ENCODE measurements at places on chromosomes 1 and 21. TPM values are rescaled to one million over a fixed set of nuclear protein-coding genes. Genes with fewer than 3 reads are reported as not detected.
A peak's percentile ranks its signal among the peaks of the same experiment; 100 is the strongest.

Gene FAM177B
- not detected for total RNA-seq

Gene PRKCZ
- total RNA-seq, result 36.0 TPM

Gene ILDR2
- total RNA-seq, result not detected

Gene ASCL5
- total RNA-seq, result 0.38 TPM

Gene EVA1C
- 3.0 TPM for total RNA-seq

Gene RASAL2
- 47.8 TPM for total RNA-seq

DNA sequence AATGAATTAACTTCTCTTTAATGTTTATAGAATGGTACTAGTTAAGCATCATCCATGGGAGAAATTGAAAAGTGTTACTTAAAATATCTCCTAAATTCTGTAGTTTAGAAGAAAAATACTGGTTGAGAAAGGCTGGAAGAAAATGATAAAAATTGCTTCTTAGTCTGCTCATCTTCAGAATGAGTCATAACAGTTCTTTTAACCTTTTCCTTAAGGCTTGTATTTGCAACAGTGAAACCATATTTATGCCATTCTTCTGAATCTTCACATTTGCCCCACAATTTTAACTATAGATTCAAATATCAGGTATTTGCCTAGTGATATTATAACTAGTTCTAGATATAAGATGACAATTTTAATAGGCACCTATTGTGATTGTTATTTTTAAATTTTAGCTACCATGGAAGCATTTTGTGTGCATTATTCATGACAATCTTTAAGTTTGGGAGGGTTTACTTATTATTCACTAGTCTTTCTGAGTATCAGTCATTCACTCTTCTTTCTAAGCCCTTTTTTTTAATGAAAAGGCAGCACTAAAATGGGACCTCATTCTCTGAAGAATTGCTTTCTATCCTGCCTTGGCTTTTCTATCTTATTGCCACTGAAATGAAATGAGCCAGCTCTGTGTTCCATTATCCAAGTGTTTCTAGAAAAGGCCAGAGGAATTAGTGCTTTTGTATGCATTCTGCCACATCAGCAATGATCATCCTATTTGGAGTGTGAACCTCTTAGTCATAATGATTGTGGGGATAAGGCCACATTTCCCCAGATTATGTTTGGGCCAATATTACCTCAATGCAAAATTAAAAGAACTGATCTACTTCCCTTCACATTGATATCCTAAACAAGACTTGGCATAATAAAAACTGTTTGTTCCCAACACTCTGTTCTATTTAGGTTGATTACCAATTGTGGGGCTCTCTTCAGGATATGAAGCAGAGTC lies 58.4 kb downstream of the SAMSN1 start:
- no peak overlapping the region for H3K27ac ChIP-seq
- no peaks in the 10 kb centered on the region for H3K27me3 ChIP-seq
- DNase-seq, result no peak

- peaks cover 25% of the 10 kb centered on the region for H3K4me1 ChIP-seq
- peaks cover 32% of the 10 kb centered on the region for H3K36me3 ChIP-seq
- no peak for DNase-seq
- H3K27me3 ChIP-seq, result no peaks in the 10 kb centered on the region
Measured at GRCh38 chr1:93081716-93082115, 2.6 kb downstream of the MTF2 start.

DNA sequence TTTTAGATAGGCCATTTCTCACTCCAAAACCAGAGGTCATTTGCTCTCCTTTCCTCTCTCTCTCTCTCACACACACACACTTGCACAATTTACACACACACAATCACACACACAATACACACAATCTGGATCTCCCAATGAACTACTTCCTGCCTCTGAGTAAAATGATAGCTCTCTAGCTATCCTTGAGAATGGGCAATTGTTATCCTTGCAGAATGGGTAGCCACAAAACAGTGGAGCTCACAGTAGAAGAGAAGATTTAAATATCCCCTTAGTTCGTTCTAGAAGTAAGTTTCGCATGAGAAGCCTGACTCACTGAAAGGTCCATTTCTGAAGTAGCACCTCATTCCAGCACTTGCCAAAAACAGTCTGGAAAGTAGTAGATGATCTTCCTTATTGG lies 17.6 kb downstream of the PALMD start:
- no peaks in the 10 kb centered on the region for H3K36me3 ChIP-seq
- H3K27ac ChIP-seq, result peak overlapping the region; percentile 79
- H3K4me3 ChIP-seq, result no peak overlapping the region
- H3K4me1 ChIP-seq, result peaks cover 54% of the 10 kb centered on the region
- no peaks in the 10 kb centered on the region for H3K27me3 ChIP-seq

GRCh38 chr1:19955534-19956170 lies 23.8 kb downstream of the PLA2G2A start:
- no peak overlapping the region for H3K4me3 ChIP-seq
- H3K36me3 ChIP-seq, result no peaks in the 10 kb centered on the region
- no peaks in the 10 kb centered on the region for H3K4me1 ChIP-seq
- H3K27me3 ChIP-seq, result no peaks in the 10 kb centered on the region

GRCh38 chr1:221751226-221751887 lies 9.5 kb upstream of the DUSP10 start:
- no peaks in the 10 kb centered on the region for H3K27me3 ChIP-seq
- H3K27ac ChIP-seq, result no peak overlapping the region
- H3K4me1 ChIP-seq, result no peaks in the 10 kb centered on the region
- DNase-seq, result no peak
- H3K36me3 ChIP-seq, result no peaks in the 10 kb centered on the region

DNA sequence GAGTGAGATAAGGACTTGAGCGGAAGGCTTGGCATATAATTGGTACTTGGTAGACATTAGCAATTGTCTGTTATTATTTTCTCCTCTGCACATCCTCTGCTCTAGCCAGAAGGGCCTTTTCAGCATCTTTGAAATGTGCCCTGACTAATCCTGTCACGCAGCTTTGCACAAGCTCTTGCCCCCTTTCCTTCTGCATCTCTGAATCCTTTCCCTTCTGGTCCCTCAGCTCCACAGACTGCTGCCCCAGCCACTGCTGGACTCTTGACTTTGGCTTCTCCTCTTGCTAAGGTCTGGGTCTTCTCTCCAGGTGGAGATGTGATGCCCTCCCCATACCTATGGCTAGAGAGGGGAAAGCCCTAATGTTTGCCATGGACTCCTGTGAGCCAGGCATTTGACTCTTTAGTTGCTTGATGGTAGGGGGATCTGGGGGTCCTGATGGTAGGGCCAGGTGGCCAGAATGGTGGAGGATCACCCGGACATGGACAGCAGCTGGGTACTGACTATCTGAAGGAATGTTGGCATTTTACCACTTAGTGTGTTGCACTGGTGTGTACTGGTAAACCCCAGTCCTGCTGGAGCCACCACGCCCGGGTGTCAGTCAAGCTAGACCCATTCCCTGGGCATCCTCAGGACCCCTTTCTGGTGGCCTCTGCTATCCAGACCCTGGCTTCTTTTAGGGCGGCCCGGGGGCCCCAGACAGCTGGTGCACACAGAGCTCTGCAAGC lies 4.4 kb downstream of the HPCA start:
- no peaks in the 10 kb centered on the region for H3K36me3 ChIP-seq
- DNase-seq, result no peak
- no peak overlapping the region for H3K27ac ChIP-seq
- H3K27me3 ChIP-seq, result peaks cover 8% of the 10 kb centered on the region
- no peak overlapping the region for H3K4me3 ChIP-seq

GRCh38 chr1:49465486-49466185 lies 558.1 kb downstream of the AGBL4 start:
- no peak for DNase-seq
- no peaks in the 10 kb centered on the region for H3K4me1 ChIP-seq
- H3K27ac ChIP-seq, result no peak overlapping the region

DNA sequence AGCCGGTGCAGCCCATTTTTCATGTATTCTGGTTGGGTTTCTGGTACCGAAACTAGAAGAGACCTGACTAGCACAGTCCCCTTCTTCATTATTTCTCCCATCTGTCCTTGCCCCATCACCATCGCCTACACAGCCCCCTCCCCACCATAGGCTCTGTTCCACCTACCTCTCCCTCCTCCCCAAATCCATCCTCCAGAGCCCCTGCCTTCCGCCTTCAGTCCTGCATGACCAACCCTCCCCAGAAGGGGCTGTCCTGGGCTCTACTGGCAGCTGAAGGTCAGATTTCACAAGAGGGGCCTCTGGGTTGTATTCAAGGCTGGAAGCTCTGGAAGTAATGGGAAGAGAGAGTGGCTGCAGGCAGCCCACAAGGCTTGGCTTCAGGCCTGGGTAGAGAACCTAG lies 55.2 kb downstream of the SDC3 start:
- no peaks in the 10 kb centered on the region for H3K36me3 ChIP-seq
- no peaks in the 10 kb centered on the region for H3K4me1 ChIP-seq
- no peak overlapping the region for H3K4me3 ChIP-seq
- H3K27me3 ChIP-seq, result no peaks in the 10 kb centered on the region
- H3K27ac ChIP-seq, result no peak overlapping the region
- no peak for DNase-seq

DNA sequence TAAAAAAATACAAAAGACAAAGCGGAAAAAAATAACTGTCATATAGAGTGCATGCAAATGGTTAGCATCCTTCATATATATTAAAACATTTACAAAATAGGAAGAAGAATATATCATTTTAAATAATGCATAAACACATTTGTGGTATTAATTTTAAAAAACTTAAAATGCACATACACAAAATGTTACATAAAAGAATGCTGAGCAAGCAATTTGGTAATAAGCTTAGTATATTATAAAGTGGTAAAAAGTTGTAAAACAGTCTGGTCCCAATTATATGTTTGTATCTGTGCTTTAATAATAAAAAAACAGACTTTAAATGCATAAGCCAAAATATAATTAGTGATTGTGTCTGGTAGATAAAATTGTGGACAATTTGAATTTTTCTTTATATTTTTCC lies 394.6 kb downstream of the USH2A start:
- no peaks in the 10 kb centered on the region for H3K36me3 ChIP-seq
- DNase-seq, result no peak
- no peak overlapping the region for H3K27ac ChIP-seq
- H3K4me1 ChIP-seq, result no peaks in the 10 kb centered on the region
- H3K4me3 ChIP-seq, result no peak overlapping the region

GRCh38 chr1:248862998-248863881 lies 4.4 kb upstream of the ZNF692 start:
- no peaks in the 10 kb centered on the region for H3K27me3 ChIP-seq
- H3K4me1 ChIP-seq, result peaks cover 5% of the 10 kb centered on the region
- H3K4me3 ChIP-seq, result no peak overlapping the region

- no peak overlapping the region for H3K27ac ChIP-seq
- no peaks in the 10 kb centered on the region for H3K27me3 ChIP-seq
- H3K36me3 ChIP-seq, result no peaks in the 10 kb centered on the region
Measured at GRCh38 chr1:101967871-101968270, 28.9 kb downstream of the OLFM3 start.

- H3K4me1 ChIP-seq, result no peaks in the 10 kb centered on the region
- no peaks in the 10 kb centered on the region for H3K36me3 ChIP-seq
- DNase-seq, result peak; percentile 68
Measured at GRCh38 chr21:29718081-29718815, 221.5 kb downstream of the GRIK1 start.
